ENCODE measurements at places on chromosomes 6 and 20.

- DNase-seq: no peak
Measured at GRCh38 chr20:53216478-53216855, 244.3 kb downstream of the TSHZ2 start.

GRCh38 chr20:63695424-63696305 lies 787 bp upstream of the TNFRSF6B start:
- DNase-seq: no peak

DNA sequence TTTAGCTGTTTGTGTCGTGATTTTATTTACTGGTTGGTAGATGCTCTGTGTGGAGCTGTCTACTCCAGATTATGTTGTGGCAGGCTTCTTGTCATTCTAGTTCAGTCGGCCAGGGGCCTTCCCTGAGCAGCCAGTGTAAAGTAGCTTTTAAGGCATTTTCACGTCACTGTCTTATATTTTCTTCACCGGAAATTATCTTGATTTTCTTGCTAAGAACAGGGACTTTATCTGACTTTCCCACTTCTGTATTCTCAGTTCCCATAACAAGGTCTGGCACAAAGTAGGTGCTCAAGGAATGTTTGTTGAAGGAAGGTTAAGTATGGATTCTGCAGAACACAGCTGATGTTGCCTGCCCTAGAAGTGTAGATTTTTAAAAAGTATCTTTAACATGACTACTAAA lies 868 bp downstream of the LTV1 start:
- no peak for DNase-seq

DNA sequence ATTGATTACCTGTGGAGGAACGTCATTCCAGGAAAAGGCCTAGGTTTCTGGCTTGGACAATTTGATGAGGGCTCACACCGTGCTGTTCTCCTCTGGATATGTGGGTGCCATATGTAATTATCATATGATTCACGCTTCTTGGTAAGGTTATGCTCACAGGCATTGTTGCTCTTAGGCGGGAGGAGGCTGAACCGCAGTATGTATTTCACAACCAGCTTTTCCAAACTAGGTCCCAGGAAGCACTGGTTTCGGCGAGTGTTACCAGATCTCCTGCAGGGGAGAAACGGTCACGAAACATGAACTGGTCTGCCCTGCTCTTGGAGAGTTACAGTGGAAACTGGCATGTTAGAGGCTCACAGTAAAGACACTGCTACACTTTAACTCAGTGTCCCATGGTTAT lies 793 bp upstream of the FAM50B start:
- no peak for DNase-seq

DNA sequence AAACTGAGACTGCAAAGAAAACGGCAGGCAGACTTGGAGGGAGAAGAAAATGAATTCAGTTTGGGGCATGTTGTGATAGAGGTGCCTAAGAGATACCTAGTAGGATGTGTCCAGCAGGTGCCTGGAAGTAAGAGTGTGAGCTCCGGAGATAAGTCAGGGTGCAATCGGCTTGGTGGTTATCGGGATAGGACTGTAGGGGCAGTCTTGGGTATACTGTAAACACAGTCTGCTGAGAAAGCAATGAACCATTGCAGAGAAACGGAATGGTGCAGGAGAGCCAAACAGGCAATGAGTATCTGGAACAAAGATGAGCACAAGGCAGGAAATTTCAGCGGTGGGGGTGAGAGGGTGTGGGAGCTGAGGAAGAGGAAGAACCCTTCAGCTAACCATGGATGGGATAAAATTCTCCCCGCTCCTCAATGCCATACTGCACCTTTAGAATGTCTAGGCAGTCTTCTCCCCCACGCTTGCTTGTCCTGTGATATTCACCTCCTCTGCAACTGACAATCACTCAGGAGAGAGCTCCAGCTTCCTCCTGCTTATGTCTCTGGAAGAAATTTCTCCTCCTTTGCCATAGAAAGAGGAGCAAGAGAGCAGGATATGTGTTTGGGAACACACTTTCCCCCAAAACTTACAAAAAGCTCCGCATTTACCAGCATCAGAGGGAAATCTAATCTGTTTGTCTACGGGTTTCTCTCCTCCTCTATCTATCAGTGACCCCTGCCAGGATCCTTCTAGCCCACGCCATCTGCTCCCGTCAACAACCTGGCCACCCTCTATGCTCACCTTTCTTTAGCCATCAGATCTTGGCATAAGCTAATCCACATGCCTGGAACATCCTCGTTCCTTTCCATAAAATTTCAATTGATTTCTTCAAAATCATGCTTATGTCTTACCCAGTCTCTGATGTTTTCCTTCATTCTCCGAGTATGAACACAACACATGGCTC lies 381.7 kb upstream of the JARID2 start:
- DNase-seq: no peak

DNA sequence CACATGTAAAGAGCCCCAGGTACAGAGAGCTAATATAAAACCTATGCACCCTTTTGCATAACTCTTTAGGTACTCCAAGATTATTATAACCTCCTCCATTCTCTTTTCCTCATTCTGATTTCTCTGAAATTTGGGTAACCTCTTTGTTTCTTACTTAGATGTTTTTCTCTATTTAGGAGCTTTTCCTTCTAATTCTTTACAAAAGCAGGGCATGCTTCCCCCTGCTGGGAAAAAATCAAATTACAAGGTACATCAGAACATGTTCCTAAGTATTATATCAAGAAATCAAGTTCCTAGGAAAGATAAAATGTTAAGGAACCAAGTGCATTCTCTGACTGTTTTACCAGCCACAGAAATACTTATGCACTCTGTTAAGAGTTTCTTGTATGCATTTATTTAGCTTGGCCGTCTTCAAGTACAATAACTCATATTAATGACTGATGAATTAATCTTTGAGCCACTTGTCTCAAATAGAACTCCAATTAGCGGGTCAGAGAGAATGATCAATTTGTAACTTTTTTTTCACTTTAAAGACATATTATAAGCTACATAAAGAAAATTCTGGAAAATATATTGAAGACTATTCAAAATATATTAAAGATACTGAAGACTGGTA lies 2.1 kb downstream of the KHDRBS2 start:
- DNase-seq: no peak

GRCh38 chr20:60199866-60200265 lies 241.6 kb downstream of the CDH26 start:
- DNase-seq: no peak

DNA sequence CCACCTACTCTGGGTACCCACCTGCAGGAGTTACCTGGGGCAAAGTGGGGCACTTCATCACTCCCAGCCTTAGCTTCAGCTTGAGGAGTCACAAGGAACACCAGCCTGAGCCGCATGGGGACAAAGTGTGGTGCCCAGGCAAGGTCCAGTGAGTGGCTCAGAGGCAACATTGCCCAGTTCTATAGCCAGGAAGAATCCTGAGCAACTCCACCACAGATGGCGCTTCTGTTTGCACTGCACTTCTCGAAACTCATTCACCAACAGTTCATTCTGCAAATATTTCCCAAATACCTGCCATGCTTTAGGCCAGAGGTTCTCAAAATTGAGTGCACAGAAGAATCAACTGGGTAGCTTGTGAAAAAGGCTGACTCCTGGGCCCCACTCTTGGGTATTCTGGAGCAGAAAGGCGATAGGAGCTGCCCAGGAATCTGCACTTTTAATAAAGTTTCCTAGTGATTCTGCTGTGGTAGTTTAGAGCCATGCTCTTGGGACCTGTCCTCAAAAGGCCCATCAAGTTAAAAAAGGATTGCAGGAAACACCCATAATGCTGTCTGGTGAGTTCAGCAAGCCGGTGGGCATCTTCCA lies 83.1 kb downstream of the VEGFA start:
- no peak for DNase-seq

DNA sequence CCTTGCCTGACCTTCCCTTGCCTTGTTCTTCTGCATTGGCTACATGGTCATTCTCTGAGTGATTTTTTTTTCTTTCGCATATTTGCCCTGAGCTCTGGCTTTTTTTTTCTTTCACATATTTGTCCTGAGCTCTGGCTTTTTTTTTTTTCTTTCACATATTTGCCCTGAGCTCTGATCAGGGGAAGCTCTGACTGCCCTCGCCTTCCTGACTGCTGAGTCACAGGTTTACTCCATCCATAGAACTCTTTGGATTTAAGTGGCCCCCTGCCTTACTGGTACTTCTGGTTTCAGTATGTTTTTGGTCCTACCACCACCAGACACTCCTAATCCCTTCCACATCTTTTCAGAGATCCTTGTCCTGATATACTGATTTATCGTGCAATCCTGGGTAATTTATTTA lies 201.1 kb downstream of the OGFRL1 start:
- no peak for DNase-seq

- DNase-seq: no peak
Measured at GRCh38 chr6:121780325-121781321, 345.2 kb downstream of the GJA1 start.

- DNase-seq: no peak
Measured at GRCh38 chr20:21157006-21157405, 31.1 kb downstream of the KIZ start.

GRCh38 chr6:296151-297122 lies 4.2 kb downstream of the DUSP22 start:
- DNase-seq: no peak

GRCh38 chr6:143673669-143674068 lies 4.1 kb upstream of the PHACTR2 start:
- DNase-seq: no peak

DNA sequence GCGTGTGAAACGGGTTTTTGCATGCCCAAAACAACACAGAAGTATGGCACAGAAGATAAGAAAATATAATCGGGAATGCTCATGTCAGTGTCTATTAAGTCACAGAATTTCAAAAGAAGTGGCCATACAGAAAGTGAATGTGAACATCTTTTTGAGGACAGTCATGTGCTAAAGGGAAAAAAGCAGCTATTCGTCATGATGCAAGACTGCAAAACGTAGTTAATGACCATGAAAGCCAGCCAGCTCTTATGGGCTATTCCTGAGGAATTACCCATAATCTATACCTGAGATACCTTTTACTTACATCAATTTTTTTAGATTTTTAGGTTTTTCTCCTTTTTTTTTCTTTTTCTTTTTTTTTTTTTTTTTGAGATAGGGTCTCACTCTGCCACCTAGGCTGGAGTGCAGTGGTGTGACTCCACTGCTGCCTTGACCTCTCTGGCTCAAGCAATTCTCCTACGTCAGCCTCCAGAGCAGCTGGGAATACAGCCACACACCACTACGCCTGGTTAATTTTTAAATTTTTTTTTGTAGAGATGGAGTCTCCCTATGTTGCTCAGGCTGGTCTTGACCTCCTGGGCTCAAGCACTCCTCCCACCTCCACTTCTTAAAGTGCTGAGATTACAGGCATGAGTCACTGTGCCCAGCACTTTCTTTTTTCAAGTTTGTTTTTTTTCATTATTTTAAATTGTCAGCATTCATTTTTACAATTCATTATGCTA lies 18.1 kb upstream of the ZBP1 start:
- no peak for DNase-seq

- DNase-seq: no peak
Measured at GRCh38 chr6:3194535-3195419, 32.7 kb downstream of the TUBB2B start.

GRCh38 chr20:21607971-21608725 lies 94.3 kb upstream of the NKX2-2 start:
- no peak for DNase-seq

Data from activated B cell treated with CpG ODN at 0.5 μM for 24 hours (primary cell).